ENCODE measurements at places on chromosomes 6 and 20.

DNA sequence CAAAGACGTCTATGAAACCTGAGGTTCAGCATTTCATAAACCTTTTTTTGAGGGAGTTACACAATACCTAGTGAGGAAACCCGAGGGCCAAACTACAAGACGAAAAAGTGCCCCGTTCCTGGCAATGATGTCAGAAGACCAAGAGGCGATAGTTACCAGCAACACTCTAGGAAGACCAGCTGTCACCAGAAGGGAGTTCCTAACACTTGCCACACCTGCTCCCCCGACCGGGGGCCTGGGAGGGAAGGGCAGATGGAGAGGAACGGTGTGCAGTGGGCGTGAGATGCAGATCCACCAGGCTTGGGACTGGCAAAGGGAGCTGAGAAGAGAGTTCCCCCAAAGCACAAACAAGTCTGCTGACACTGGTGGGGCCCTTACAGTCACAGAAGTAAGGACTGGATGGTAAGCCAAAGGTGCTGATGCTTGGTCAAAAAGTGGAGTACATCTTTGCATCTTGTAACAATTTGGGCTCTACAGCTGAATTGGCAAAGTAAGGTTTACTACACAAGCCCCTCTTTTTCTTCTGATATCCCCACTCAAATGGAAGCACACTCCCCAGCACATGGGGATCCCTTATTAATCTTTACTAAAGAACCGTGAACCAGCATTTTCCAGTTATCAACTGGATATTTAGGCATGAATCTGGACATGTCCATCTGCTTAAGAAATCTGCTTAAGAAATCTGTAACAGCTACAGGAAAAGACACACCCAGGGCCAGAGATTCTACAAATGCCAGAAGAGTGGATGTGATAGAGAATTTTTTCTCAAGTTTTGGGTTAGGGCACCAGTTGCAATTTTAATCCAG is 38.5 kb downstream of the PANK2 start:
- no peak for DNase-seq

DNA sequence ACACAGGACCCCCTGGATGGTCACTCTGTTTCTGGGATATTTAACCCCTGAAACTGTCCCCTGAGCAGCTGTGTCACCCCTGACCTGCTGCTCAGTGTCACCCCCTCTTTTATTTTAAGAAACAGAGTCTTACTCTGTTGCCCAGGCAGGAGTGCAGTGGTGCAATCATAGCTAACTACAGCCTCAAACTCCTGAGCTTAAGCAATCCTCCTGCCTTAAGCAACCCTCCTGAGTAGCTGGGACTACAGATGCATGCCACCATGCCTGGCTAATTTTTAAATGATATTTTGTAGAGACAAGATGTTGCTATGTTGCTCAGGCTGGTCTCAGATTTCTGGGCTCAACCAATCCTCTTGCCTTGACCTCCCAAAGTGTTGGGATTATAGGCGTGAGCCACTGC is 21.5 kb upstream of the GTSF1L start:
- no peak for DNase-seq

- no peak for DNase-seq
These were observed 26.9 kb downstream of the TTLL2 start for GRCh38 chr6:167351656-167352345.

- DNase-seq = no peak
These were observed 2.2 kb upstream of the COL9A3 start for GRCh38 chr20:62814709-62815065.

DNA sequence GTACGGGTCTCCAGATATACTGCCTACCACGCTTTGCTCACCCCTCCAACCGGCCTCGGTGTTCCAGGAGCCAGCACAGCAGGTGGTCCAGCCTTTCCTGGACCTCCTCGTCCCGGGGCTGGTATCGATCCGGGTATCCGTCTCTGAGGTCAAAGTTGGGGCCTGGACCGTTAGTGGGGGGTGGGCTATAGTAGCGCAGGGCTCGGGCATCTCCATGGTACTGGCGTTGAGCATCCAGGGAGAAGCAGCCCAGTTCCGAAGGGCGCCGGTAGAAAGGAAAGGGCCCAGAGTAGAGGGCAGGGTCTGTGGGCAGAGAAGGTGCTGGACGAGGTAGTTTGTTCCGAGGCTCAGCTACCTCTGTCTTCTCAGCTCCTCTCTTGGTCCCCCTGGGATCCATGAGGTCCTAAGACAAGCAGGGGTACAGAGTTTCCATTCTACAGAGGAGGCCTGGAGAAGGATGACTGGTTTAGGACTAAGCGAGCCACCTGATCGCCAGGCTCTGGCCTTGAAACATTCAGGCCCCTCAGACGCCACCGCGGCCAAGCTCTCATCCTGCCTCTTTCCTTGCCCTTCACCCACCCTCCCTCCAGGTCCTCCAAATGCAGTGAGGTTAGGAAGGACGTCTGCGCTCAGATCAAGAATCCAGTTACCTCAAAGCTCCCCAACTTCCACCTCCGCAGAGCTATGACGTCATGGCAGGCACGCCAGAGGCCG is 502 bp downstream of the DXO start:
- no peak for DNase-seq

- no peak for DNase-seq
These were observed 67.9 kb downstream of the SMOC2 start for GRCh38 chr6:168508903-168509302.
